ENCODE measurements at places on chromosomes 13 and 19.

- no peak for DNase-seq
Measured at GRCh38 chr19:35404879-35405622, 34.2 kb downstream of the GPR42 start.

GRCh38 chr19:1855828-1856255 is 7.5 kb downstream of the KLF16 start:
- peak; percentile 86 for DNase-seq

DNA sequence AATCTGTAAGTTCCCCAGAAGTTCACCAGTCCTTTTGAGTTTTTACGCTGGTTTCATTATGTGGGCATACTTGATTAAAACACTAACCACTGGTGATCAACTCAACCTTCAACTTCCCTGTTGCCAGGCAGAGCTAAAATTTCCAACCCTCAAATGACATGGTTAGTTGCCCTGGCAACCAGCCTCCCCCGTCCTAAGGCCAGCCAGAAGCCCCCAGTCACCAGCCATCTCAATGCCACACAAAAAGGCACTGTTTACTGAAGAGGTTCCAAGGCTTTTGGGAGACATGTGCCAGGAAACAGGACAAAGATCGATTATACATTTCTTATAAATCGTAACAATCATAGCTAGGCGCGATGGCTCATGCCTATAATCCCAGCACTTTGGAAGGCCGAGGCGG is 1.6 kb downstream of the ZNF649 start:
- DNase-seq = no peak

DNA sequence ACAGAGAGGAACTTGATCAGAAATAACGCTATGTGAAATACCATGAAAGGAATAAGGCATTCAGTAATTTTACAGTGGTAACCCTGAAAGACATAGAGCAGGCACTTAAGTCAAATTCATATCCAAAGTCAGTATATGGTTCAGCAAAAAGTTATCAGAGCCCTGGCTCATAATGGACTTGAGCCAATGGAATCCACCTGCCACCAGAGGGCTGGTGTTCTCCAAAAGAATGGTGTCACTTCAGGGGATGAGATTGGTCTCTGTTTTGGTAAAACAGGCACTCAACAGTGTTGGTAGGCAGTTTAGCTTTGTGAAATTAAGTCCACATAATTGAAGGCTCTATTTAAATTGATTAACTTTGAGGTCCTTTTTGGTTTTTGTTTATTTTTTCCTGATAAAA is 93.9 kb downstream of the LIG4 start:
- DNase-seq = no peak

DNA sequence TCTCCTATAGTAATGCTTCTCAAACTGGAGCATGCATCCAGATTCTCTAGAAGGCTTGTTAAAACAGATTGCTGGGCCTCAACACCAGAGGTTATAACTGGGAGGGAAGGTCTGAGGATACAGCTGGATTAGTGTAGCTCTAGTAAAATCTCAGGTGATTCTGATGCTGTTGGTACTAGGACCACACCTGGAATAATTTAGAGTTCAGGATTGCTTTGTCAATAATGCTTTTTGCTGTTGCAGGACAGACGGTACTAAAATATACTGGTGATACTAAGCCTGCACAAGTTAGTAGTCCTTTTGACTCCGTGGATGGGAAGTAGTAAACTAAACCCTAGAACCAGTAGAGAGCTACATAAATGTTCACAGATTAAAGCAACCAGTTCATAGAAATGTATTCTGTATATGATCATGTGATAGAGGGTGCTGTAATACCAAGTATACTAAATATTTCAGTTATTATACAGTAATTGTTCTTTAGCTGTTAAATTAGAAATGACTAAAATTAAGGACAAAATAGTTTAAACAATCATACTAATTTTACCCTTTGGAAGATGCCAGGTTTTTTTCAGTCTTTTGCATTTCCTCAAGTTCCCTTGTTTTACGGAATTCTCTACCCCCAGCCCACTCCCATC is 258.2 kb upstream of the STARD13 start:
- no peak for DNase-seq

DNA sequence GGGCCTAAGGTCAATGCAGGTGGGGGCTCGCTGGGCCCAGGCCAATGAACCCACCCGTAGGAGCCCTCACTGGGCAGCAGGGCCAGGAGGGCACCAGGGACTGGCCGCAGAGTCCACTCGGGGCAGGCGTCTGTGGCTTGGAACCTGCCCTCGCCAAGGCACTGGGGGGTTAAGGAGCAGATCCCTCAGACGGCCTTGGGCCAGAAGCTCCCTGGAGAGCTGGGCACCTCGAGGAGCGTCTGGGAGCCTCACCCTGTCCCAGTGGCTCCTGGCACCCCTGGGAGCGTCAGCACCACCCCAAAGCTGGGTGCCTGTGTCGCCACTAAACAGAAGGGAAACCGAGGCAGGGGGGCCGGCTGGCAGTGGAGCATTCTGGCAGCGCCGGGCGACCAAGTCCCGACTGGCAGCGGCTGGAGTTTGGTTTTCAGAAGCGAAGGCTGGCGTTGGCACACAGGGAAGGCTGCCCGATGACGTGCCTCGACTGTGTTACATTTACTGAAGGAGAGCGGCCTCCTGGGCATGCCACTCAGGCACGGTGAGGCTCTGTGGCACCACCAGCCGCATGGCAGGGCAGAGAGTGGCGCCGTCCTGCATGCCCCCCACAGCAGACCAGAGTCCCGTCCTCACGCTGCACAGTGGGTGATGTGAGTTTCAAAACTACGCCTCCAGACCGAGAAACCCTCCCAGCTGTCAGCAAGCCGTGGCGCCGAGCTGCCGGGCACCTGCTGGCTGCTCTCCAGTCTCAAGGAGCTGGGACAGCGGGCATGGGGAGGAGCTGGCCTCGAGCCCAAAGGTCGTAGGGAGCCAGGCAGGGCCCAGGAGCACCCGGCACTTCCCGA is 9.2 kb upstream of the MEX3D start:
- no peak for DNase-seq

DNA sequence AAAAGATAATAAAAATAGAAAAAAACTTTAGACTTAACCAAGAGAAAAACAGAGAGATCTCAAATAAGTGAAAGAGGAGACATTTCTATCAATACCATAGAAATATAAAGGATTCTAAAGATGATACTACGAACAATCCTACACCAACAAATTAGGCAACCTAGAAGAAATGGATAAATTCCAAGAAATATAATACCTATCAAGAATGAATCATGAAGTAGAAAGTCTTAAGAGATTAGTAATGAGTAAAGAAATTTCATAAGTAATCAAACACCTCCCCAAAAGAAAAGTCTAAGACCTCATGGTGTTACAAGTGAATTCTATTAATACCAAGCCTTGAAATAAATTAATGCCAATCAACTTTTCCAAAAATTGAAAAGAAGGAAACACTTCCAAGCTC is 1584.5 kb upstream of the MIR17HG start:
- DNase-seq = no peak

GRCh38 chr13:27962982-27963381 is 6.1 kb downstream of the CDX2 start:
- no peak for DNase-seq

DNA sequence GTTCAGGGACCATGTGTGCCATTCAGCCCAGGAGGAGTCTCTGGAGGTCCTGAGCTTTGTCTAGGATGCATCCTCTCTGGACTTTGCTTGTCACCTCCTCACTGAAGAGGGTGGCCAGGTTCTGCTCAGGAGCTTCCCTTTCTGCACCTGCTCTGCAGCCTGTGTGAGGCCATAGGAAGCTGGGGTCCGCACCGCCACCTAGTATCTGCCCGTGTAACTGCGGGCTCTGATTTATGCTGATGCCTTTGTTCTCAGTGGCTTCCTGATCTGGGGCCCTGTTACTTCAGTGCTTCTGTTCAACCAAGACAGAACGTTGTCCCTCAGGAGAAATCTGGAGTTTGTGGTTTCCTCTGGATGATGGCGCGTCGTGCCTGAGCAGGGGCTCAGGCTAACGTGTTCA is 15.5 kb downstream of the ZNF610 start:
- DNase-seq = no peak

- DNase-seq = no peak
Measured at GRCh38 chr13:30329009-30329585, 21.7 kb upstream of the KATNAL1 start.

DNA sequence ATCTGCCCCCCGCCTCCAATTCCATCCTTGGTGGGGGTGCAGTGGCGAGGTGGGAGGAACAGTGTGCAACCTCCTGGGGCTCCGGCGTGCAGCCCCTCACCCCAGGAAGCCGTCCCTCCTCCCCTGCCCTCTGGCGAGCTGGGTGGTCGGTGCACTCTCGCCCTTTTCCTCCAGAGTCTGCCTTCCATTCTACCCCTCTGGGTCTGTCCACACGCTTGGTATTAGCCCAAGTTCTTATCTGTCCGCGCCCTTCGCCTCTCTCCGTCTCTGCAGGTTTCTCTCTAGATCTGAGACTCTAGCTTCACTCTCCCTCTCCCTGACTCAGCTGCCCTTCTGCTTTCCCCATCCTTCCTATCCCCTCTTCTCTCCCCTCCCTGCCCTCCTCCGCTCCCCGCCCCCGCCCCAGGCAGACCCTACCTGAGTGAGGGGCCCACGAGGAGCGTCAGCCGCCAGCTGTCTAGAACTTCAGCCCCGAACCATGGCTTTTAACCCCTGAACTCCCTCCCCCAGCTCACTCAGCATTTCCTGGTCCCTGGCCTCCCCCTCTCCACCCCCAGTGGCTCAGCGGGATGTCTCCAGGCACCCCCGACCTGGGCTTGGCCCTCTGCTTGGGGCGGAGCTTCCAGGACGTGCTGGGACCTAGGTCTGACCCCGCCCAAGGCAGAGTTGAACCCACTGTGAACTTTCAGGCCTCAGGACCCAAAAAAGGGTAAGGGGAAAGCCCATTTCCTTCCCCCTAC is 499 bp upstream of the KLK13 start:
- no peak for DNase-seq

DNA sequence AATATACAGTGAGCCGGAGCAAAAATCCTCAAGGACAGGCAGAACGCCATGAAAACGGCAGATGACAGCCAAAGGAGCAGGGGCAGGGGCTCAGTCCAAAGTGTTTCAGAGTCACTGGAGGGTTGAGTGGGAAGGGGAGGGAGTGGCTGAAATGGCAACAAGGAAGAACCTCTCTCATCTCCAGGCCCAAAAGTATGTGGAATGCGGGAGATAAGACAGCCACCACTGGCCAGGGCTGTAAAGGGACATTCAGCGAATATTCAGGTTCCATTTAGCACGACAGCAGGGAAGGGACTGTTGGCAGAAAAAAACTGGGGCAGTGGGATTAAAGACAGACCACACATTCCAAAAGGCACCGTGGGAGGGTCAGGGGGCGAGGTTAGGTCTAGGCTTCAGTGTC is 48.4 kb downstream of the USPL1 start:
- no peak for DNase-seq

GRCh38 chr19:30363073-30363472 is 9.1 kb upstream of the ZNF536 start:
- DNase-seq = no peak

DNA sequence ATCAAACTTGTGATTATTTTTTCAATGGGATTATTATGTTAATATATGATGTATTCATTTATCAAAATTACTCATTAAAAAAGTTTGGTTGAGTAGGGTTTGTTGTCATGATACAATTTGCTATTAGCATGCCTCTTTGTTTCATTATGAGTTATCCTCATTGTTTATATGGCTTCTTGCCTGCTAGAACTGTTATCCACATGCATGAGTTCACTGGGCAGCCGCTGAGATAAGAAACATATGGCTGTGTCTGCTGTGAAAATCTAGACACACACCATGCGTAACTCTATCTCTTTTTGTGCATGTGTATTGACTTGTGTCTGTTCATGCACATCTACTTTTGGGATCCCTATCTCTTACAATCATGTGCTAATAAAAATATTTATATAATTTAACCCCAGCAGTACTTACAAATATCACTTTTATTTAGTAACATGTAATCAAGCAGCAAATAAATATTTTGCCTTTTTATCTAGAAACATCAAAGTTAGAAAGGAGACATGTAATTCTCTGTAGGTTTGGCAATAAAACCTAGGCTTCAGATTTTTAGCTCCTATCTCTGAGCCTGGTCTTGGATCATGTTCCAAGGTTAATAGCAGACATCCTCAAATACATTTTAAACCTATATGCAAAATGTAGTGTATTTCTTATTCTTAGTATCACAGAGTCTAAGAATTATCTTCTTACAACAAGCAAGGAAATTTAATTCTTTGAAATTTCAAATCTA is 11.2 kb upstream of the KLF12 start:
- DNase-seq = peak; percentile 17

GRCh38 chr13:113275387-113275786 is 21.7 kb upstream of the LAMP1 start:
- DNase-seq = peak; percentile 23

- no peak for DNase-seq
Measured at GRCh38 chr19:1945899-1946298, 4.9 kb downstream of the CSNK1G2 start.

GRCh38 chr13:91576590-91576989 is 178.2 kb downstream of the GPC5 start:
- DNase-seq = no peak

DNA sequence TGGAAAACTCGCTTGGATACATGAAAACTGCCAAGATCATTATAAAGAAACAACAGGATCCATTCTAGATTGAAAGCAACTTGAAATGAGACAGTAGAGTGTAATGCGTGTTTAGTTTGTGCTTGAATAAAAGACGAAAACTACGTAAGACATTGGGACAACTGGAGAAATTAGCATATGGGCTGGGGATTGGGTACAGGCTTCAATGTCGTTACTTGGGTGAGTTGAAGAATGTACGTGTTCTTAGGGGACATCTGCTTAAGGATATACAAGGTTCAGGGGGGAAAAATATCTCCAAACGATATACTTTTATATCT is 471 bp upstream of the ERVK3-1 start:
- DNase-seq = peak; percentile 61

DNA sequence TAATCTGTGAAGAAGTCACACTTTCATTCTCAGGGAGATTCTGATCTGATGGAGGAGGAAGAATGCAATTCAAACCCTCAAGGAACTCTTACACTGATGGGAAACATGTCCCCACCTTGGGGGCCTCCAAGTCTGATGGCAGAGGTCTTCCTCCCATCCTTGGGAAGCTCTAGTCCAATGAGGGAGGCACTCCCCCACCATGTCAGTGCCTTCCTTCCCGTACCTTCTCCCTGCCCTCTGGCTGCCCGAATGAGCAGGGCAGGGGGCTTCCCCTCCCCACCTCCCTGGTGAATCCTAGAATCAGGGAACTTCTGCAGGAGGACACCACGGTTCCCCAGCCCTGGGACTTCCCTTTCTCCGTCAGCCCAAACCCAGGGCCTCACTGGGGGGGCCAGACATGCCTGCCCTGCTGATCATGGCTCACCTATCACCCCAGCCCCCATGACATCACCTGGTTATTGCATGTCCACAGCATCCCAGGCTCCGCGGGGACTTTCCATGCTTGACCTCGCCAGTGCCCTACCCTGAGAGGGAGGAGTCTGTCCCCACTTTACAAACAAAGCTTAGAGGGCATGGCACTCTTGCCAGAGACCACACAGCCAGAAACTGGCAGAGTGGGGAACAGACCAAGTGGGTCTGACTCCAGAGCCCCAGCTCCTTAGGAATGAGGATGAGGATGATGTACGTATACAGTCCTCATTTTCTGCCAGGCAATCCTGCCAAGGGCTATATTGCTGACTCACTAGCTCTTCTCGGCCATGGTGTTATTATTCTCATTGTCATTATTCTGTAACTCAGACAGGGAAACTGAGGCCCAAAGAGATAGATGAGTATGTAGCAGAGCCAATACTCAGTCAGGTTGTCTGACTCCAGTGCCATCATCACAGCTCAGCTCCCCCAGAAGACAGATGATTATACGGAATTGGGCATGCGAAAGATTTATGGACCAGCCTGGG is 9.6 kb upstream of the BCL3 start:
- DNase-seq = no peak
